Skeletal muscle cell (primary cell): ENCODE measurements at places on chromosomes 5 and 9.

GRCh38 chr9:136723362-136723976 is 11.1 kb downstream of the DIPK1B start:
- DNase-seq: no peak

DNA sequence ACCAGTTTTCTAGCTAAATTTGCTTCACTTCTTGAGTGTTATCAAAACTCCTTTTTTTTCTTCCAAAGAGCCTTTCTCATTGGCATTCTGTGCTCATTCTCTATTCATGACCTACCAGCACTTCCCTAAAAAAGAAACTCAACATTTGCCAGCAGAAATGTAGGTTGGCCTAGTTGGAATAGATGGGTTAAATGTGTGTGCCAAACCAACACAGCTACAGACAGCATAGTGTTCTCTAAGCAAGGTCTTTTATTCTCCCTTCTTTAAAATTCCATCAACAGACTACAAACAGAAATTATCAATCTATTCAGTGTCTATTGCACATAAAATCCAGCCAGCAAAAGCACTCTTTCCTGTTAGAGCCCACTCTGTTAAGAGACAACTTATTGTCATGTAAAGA is 255.8 kb upstream of the PUM3 start:
- DNase-seq: no peak

DNA sequence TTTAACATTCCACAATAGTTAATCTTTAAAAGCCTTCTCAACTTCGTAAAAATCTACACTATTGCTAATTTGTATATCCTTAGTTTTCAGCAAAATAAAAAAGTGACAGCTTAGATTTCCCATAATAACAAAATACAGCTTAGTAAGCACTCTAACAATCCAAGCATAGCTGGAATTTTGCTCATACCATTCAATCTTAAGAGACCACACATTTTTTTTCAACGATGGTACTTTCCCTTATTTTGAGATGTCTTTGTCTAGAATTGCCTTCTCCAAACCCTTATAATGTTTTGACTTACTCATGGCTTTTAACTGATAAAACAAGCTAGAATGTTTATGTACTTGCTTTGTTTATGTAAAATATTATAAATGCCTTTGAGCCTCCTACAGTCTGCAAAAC is 65.6 kb downstream of the HOMER1 start:
- peak; percentile 14 for DNase-seq

DNA sequence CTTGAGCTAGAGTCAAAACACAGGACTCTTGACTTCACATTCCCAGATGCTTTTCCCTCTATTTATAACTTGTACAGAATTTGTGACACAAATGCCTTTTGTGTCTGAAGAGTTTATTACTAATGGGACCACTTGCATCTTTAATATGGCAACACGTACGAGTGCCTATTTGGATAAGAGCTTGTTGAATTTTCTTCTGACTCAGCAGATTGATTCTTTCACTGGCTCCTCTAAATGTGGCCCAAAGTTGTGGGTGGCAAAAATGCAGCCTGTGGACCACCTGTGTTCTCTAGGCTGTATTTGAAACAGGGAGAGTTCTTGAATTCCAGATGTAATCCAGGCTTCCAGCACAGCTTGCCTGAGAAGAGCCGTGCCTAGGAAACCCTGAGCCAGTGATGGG is 34.1 kb upstream of the ERCC6L2 start:
- DNase-seq: no peak

- no peak for DNase-seq
Measured at GRCh38 chr5:168006456-168007130, 284.9 kb upstream of the WWC1 start.

GRCh38 chr5:8192840-8193239 is 323.9 kb downstream of the MTRR start:
- DNase-seq: no peak

GRCh38 chr5:164799391-164799790 is 1294.0 kb downstream of the MAT2B start:
- DNase-seq: no peak

DNA sequence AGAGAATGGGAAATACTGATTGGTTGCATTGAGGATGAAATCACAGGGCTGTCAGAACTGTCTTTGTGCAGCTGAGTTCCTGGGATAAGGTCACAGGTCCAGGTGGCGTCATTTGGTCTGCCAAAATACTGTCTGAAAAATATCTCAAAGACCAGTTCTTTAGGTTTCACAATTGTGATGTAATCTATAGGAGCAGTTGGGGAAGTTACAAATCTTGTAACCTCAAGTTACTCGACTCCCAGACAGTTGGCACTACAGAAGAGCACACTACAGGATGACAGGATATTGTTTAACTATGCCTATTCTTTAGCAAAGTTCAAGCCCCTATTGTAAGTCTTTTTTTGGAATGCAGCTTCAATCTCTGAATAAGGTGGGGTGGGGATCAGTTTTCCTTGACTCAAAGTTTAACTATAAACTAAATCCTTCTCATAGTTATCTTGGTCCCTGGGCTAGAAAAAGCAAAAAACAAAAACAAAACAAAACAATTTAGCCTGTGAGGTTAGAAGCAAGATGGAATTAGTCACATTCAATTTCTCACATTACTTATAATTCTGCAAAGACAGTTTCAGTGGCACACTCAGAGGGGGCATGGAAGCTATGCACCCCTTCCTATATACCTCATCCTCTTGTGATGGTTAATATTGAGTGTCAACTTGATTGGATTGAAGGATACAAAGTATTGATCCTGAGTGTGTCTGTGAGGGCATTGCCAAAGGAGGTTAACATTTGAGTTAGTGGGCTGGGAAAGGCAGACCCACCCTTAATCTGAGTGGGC is 276.0 kb downstream of the AUH start:
- no peak for DNase-seq

DNA sequence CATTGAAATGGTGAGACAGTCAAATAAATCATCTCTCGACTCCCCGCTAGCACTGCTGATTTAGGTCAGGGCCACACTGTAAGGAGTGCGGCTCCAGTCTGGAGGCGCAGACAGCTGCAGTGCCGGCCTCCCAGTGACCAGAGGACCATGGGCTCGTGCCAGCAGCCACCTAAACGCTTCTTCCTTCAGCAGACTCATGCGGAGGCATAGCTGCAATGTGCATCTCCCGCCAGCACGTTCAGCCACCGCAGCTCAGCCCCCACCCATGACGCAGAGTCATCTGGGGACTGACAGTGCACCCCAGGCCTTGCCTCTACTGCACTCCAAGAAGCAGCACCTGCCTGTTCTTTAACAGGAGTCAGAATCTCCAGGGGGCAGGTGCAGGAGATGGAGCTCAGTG is 13.6 kb upstream of the MAPK9 start:
- no peak for DNase-seq

GRCh38 chr9:37229882-37230482 is 109.6 kb downstream of the ZCCHC7 start:
- DNase-seq: no peak

DNA sequence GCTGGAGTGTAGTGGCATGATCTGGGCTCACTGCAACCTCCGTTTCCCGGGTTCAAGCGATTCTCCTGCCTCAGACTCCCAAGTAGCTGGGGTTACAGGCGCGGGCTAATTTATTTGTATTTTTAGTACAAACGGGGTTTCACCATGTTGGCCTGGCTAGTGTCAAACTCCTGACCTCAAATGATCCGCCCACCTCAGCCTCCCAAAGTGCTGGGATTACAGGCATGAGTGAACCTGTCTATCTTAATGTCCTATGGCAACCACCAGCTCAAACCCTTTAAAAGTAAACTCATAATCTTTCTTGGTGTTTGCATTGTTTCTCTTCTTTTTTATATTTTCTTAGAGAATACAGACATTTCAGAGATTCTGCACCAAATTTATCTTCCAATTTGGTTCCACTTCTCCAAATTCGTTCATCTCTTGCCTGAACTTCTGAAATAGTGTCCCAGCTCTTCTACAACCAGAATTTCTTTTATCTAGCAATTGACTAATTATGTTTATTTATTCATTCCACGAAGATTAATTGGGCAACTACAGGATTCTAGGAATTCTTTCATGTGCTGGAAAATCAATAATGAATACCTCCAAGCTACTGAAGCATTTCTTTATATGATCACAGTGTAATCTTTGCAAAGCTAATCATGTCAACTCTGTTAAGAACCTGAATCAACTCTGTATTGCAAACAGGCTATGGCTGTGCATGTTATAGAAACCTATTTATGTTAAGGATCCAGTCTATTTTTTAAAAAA is 60.0 kb upstream of the TYRP1 start:
- no peak for DNase-seq

DNA sequence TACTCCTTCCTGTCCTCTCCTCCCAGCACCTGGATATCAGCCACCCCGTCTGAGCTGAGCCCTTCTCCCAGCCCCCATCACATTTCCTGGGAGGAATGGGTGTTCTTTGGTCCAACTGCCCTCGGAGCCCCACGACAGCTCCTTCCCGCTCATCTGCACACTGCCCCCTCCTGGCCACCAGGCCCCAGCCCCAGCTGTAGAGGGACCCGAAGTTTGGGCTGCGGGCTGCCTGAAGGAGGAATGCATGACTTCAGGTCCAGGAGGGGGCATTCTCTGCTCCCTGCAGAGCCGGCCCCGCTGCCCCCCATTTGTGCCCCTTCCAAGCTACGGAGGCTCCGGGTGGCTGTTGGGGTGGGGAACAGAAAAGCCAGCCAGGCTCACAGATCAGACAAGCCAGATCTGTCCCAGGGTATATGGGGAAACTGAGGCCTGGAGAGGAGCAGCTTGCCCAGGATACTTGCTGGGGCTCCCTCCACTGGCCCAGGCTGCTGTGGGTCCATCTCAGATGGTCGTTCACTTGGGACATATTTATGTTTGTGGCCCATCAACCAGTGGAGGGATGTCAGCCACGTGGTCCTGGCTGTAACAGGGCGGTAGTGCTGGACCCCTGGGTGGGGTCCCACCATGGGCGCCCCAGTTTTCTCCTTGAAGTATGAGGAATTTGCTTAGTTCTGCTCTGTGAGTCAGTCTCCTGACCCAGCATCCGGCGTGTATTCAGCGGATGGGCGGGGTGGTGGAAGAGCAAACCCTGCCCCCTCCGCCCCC is 33.1 kb downstream of the DAB2IP start:
- DNase-seq: no peak

DNA sequence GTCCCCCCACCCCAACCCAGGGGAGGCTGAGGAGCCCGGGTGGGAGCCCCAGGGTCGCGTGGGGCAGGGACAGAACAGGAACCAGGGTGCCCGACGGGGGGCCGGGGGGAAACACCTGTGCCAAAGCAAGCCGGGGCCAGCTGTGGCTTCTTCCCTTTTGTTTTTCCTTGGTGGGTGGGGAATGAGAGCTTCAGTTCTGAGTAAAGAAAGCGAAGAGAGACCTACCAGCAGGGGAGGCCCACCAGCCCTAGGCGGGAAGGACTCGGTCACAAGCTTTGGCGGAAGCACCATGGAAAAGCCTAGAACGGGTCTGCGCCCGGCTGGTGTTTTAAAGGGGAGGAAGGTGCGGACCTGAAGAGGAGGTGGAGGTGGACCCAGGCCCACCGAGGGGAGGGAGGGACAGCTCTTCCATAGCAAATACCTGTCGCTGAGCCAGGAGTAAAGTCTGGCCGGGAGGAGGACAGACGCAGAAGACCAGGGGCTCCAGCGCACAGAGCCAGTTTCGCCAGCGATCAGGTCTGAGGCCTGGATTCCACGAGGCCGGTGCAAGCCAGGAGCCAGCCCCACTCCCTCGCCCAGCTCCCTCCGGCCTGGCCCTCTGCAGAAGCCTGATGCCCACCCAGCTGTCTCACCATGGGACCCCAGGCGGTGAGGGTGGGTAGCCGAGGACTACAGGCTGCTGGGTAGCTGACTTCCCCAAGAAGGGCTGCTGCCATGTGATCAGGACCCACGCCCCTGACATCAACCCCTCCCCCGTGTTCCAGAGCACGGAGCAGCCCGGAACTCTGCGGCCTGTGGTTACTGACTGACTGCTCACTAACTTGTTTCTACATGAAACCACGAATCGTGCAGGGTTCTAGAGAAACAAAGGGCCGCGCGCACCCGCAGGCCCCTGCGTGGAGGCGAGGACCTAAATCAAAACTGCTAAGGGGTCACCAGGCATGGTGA is 849 bp upstream of the MGAT1 start:
- DNase-seq: no peak

GRCh38 chr5:35430381-35431162 is 187.1 kb upstream of the SPEF2 start:
- DNase-seq: no peak

DNA sequence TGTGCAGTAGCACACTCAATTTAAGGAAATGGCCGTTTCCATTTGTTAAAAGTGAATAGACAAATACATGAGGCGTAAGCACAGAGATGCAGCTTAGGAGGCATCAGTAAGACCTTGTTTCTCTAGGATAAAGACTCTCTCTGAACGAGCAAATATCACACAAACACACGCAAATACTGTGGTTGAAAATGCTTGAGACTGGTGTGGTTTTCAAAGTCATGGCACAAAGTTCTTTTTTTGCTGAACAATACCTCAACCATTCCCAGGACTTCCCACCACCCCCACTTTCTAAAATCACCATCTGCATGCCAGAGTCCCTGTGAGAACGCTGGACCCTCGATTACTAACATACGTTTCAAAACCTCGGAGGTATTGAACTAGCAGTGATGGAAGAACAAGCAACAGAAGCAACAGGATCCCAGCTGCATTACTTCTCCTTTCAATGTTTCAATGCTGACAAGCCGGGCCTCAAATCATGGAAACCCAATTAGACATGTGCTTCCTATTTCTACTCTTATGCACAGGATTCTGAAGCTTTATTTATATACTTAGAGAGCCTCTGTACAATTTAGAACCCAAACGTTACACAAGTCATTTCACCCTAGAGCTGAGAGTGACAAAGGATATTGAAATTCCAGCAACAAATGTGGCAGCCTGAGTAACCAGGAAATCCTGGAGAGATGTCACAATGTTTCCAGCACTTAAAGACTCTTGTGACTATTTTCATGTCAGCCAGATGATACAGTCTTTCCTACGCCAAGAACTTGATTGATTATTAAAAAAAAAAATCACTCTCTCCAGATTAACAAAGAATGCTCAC is 63.9 kb downstream of the CDC14B start:
- DNase-seq: no peak

DNA sequence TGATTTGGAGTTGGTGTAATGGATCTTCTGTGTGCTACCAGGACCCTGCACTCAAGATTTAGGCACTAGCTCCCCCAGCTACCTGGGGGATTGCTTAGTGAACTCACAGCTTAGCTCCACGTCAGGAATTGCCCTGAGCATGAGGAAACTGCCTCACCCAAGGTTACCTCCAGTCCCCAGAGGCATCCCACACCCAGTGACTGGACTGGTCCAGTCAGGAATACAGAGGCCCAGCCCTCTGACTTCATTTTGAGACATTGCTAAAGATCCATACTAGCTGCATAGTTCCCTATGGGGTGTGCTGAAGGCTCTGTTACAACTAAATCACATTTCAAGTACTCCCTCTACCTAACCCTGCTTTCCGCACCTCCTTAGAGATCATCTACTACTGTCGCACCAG is 364.7 kb downstream of the EFNA5 start:
- DNase-seq: no peak

- no peak for DNase-seq
Measured at GRCh38 chr5:42756606-42757601, at the start of gene CCDC152. Gene CCDC152, plus strand, starts transcription at chr5:42756818. Its CDS starts 2,304 bp downstream, at chr5:42759122.

DNA sequence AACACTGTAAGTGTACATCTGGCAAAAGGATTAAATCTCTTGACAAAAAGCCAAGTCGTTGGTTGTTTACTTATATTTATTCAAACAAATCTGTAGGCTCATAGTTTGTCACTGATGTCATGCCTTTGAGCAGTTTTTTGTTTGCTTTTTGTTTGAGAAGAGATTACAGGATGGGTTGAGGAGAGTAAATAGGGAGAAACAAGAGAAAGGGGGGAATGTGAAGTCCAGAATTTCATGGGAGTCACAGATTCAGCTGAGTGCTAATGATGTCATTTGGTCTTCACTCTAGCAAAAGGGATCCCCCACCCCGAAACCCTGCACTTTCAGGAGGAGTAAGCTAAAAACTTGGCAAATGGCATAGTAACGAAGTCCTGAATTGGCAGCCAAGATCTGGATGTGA is 337.4 kb downstream of the GLIS3 start:
- DNase-seq: no peak
